ENCODE measurements at places on chromosomes 3 and 15.

DNA sequence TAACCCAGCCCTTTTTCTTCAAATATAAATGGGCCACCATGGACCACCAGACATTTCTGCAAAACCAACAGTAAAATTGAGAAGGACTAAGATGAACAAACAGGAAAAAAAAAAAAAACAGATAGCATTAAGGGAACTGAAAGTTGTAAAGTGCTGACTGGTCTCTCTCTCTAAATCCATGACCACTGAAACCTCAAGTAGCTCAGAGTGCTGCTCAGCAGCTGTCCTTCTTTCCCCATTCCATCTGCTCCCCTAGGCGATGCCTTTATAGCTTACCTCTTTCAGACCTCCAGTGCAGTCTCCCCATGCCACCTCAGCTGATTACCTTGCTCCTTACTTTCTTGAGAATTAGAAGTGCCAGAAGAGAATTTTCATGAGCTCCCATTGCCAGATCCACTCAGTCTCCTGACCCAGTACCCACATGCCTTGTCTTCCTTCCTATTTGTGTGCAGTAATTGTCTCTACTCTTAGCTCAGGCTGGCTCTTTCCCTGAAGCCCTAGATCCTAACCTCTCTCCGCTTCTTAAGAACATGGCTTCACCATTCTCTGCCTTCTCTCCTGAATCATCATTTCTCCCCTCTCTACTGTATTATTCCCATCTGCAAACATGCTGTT is 23.9 kb upstream of the XIRP1 start:
- no peak for DNase-seq

- no peak for DNase-seq
Observed at GRCh38 chr3:73827204-73827603, 202.5 kb upstream of the PDZRN3 start.

DNA sequence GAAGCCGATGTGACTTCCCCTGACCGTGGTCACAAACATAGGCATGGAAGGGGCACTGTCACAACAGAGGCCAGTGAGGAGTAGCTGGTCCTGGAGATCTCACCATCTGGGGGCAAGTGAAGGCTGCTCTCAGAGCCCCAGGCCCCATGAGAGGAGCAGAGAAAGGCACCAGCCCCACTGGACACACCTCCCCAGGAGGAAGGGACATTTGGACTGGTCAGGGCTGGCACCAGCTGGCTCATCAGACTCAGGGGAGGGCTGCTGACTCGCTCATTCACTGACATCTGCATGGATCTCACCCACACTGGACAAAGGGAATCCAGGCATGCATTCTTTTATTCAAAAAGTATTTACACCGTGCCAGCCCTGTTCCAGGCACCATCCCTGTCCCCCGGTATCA is 26.8 kb downstream of the ESYT3 start:
- peak; percentile 57 for DNase-seq

- no peak for DNase-seq
Observed at GRCh38 chr3:185796431-185797107, 28.3 kb downstream of the IGF2BP2 start.

- peak; percentile 32 for DNase-seq
Observed at GRCh38 chr15:101318839-101319238, 23.8 kb upstream of the SNRPA1 start.

DNA sequence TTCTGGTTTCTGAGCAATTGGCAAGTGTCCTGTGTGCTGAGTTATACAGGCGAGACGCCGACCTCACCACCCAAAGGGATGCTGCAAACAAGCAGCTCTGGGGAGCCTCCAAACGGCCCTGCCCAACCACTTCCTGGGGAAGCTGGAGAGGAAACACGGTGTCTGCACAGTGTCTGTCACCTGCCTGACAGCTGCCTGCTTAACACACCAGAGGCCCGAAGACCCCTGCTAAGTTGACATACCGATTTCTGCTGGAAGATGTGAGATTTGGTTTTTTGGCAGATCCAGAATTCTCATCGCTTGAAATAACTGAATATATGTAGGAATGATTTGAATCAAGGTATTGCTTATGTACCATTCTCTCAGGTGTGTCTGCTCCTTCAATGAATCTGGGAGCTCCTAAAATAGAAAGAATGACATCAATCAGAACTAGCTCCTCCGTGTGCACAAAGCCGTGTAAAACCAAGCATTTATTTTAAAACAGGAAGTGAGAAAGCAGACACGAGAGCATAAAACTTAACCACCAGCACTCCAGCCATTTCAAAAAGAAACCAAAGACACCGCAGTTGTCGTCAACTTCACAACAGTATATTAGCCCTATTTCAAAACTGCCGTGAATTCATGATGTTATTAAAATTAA is 27.2 kb downstream of the LRRC2 start:
- peak; percentile 73 for DNase-seq

GRCh38 chr3:188432802-188433520 is 279.0 kb downstream of the LPP start:
- no peak for DNase-seq

- no peak for DNase-seq
Observed at GRCh38 chr15:66138892-66139590, 114.5 kb downstream of the MEGF11 start.

GRCh38 chr3:81823882-81824395 is 62.5 kb upstream of the GBE1 start:
- no peak for DNase-seq

DNA sequence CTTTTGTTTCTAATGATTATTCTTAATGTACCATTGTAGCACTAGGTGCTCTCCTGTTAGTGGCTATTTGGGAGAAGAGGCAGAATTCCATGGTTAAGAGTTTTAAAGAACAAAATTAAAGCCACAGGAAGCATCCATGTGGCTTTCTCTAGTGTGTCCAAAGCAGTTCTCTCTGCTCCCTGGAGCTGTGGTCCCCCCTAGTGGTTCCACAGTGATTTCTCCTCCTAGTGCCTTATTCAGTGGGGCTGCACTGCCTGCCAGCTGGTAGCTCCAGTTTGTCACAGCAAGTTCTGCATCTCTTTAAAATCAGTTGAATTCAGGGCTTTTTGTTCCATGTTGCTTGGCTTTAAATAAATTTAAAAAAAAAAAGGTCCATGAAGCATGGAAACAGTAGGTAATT is 39.6 kb upstream of the FAM98B start:
- DNase-seq: no peak

DNA sequence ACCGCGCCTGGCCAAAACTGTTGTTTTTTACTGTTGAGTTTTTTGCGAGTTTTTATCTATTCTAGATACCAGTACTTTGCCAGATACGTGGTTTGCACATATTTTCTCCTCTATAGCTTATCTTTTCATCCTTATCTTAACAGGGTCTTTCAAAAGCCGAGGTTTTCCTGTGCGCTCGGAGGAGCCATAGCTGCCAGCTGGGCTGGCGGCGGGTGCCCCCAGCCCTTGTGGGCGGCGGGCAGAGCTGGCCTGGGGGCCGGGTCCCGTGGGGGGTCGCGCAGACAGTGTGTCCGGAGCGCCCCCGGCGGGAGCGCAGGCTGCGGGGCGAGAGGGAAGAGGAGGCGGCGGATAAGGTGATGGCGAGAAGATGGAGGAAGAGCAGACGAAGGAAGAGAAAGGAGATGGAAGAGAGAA is 11.1 kb upstream of the EIF4A2 start:
- DNase-seq: no peak

- no peak for DNase-seq
Observed at GRCh38 chr3:58190291-58190690, 20.5 kb downstream of the DNASE1L3 start.

DNA sequence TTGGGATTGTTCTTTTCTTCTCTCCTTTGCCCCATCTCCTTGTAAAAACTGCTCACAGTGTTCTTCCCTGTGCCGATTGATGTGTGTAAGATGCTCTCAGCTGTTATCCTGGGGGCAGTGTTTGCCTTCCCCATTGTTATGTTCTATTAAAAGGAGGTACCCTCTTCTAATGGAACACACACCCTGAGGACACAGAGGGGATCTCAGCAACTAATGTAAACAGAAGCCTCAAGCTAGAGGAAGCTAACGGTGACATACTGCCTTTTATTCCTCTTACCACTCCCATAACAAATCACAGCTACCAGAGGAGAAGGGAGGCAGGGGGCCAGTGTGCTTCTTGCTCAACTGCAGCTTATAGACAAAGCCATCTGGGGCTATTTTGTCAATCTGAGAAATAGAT is 2.2 kb downstream of the TAGLN3 start:
- DNase-seq: no peak

- DNase-seq: no peak
Observed at GRCh38 chr3:188200481-188200880, 46.5 kb downstream of the LPP start.

- DNase-seq: no peak
Observed at GRCh38 chr3:165805946-165806561, 31.2 kb downstream of the BCHE start.

GRCh38 chr3:7166460-7166859 is 305.5 kb downstream of the GRM7 start:
- no peak for DNase-seq

- no peak for DNase-seq
Observed at GRCh38 chr15:60351066-60351465, 46.7 kb downstream of the ANXA2 start.

- DNase-seq: no peak
Observed at GRCh38 chr3:164306042-164306441, 772.3 kb downstream of the SI start.

DNA sequence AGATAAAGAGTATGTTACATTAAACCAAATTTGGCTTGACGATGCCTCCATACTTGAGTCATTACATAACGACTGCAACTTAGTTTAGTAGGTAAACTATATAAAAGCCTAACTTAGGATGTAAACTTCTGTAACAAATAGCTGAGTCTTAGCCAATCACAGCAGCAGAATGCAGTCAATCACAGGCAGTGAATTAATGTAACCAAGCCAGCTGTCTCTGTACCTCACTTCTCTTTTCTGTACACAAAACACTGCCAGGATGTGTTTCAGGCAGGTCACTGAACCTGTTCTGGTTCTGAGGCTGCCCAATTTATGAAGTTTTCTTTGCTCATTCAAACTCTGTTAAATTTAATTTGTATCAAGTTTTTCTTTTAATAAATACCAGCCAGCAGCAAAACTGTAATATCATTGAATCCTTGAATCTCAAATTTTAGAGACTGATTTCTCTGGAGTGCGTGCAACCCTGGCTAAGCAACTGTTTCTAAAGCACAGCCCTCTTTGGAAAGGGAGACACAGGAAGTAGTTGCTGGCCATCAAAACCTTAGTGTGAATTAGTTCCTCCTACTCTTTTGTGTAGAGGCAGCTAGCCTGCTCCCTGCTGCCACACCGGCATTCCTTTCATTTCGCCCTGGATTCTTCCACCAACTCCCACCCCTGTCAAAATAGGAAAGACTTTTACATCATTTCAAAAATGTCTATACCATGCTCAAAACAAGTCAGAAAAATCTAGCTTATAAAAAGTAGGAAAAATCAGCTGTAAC is 15.2 kb downstream of the RFTN1 start:
- DNase-seq: no peak

DNA sequence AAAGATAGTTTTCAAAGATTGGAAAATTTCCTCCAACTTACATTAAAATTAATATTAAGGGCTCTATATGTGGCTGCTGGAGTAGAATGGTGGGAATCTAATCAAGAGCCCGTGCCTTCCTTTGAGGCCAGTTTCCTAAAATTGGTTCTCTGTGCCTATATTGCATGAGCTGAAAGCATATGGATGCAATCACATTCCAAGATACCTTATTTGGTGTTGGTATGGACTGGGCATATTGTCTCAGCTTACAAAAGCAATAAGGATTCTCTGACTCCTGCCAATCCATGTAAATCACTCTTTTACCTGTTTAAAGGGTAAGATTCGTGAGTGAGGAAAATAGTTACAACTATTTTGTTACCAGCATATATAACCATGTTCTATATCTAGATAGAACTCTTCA is 111.6 kb downstream of the GREM1 start:
- no peak for DNase-seq

DNA sequence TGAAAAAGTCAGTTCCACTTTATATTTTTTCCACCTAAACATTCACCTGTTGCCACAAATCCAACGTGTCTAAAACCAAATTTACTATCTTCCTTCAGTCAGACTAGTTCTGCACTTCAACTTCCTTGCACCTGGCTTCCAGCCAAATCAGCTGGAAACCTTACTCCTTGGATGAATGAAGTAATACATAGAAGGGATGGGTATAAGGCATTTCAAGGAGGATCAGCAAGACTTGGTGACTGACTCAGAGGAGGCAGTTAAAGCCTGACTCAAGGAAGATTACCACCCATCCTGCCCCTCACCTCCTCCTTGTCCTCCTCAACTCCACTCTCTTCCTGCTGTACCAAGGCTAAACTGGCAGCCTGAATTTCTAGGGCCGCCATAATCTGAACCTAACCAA is 37.1 kb downstream of the QTRT2 start:
- no peak for DNase-seq

DNA sequence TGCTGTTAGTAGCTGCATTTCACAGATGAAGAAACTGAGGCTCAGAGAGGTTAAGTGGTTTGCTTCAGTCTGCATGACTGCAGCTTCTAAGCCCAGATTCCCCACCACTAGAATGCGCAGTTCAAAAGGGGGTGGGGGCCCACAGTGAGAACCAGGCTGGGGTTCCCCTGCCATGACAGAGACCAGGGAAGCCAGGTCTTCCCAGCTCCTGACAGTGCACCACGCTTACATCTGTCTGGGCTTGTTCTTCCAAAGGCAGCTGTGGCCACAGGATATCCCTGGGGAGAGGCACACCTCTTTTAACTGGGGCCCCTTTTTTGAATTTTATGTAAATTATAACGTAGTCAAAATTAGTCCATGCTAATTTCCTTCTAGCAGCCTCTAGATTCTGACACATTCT is 5.3 kb downstream of the PLEKHO2 start:
- no peak for DNase-seq

Data from upper lobe of right lung (tissue), 1 donor.